ENCODE measurements at places on chromosomes 6 and 20. TPM values are rescaled to one million over a fixed set of nuclear protein-coding genes. Genes with fewer than 3 reads are reported as not detected.
A peak's percentile ranks its signal among the peaks of the same experiment; 100 is the strongest.

MEI4 gene
- not detected for total RNA-seq

CYP21A2 gene
- total RNA-seq: 0.36 TPM

CRIP3 gene
- total RNA-seq: 2.0 TPM

LAMA2 gene
- total RNA-seq: 0.05 TPM

CCN5 gene
- total RNA-seq: not detected

DPPA5 gene
- not detected for total RNA-seq

PNPLA1 gene
- not detected for total RNA-seq

SAYSD1 gene
- total RNA-seq: 18.7 TPM

BPI gene
- total RNA-seq: 0.14 TPM

EIF6 gene
- total RNA-seq: 25.8 TPM

ECT2L gene
- not detected for total RNA-seq

MAS1 gene
- total RNA-seq: not detected

APOM gene
- total RNA-seq: 4.6 TPM

- no peaks in the 10 kb centered on the region for H3K4me1 ChIP-seq
- DNase-seq: no peak
- H3K27ac ChIP-seq: no peak overlapping the region
- peaks cover 7% of the 10 kb centered on the region for H3K36me3 ChIP-seq
- no peaks in the 10 kb centered on the region for H3K27me3 ChIP-seq
Measured at GRCh38 chr20:43541214-43541613, 17.6 kb upstream of the SGK2 start.

DNA sequence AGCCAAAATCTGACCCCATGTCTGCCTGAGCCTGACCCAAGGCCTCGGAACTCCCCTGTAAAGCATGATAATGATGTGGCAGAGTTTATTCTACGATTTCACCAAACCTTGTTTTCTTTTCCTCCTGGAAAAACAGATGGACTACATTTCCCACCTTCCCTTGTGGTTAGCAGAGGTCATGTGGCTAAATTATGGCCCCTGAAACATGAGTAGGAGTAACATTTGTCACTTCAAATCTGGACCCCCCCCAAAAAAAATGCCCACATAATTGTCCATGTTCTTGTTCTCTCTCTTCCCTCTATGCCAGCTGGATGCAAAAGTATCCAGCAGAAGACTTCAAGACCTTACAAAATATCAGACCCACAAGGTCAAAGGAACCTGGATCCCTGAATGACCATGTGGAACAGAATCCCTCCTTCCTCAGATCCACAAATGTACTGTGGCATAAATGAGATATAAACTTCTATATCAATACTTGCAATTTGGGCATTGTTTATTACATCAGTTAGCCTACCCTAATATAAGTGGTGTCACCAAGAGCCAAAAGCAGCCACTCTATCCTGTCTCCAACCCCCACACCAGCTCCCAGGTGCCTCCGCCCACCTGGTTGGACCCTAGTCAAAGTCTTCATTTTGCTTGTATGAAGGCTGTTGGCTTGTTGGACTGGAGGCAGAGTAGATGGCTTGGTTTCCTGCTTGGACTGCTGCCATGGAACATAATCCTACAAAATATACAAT, 1.4 kb downstream of the C20orf96 start:
- H3K27me3 ChIP-seq: no peaks in the 10 kb centered on the region
- H3K4me1 ChIP-seq: peaks cover 21% of the 10 kb centered on the region
- H3K36me3 ChIP-seq: no peaks in the 10 kb centered on the region
- H3K27ac ChIP-seq: no peak overlapping the region
- H3K4me3 ChIP-seq: no peak overlapping the region

GRCh38 chr20:57559289-57559634, 1.6 kb upstream of the PCK1 start:
- H3K27ac ChIP-seq: no peak overlapping the region
- H3K27me3 ChIP-seq: no peaks in the 10 kb centered on the region
- DNase-seq: no peak
- H3K36me3 ChIP-seq: no peaks in the 10 kb centered on the region

GRCh38 chr6:28105245-28105639, 19.2 kb upstream of the ZSCAN16 start:
- no peaks in the 10 kb centered on the region for H3K36me3 ChIP-seq
- H3K4me1 ChIP-seq: peaks cover 10% of the 10 kb centered on the region
- peak overlapping the region; percentile 74 for H3K4me3 ChIP-seq
- peak; percentile 13 for DNase-seq

GRCh38 chr6:21102624-21103023, 490.9 kb upstream of the SOX4 start:
- no peak overlapping the region for H3K27ac ChIP-seq
- no peaks in the 10 kb centered on the region for H3K36me3 ChIP-seq
- no peaks in the 10 kb centered on the region for H3K27me3 ChIP-seq
- H3K4me3 ChIP-seq: no peak overlapping the region

- DNase-seq: no peak
- H3K4me1 ChIP-seq: peaks cover 10% of the 10 kb centered on the region
- H3K27ac ChIP-seq: no peak overlapping the region
- H3K27me3 ChIP-seq: no peaks in the 10 kb centered on the region
Measured at GRCh38 chr6:136728033-136728939, 64.0 kb downstream of the MAP3K5 start.

DNA sequence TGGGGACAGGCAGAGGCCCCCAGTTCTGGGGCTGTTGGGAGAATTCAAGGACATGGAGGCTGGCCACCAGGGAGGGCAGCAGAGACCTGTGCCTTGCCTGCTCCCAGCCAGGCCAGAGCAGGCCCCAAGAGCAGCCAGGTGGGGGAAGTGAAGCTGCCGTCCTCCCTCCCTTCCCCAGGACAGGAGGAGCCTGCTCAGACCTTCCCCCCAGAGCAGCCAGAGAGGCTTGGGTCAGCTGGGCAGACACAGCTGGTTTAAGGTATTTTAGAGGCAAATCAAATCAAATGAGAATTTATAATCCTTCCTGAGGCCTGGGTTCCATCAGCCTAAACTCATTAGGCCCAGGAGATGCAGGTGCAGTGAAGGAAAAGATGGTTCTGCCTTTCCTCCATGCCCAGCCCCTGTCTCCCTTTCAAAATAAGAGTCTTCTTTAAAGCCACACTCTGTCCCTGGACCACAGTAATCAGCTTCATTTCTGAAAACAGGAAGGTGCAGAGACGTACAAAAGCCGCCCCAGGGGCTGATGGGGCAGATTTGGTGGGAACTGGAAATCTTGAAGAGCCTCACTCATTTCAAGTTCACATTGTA, 21.7 kb downstream of the BMP7 start:
- no peak overlapping the region for H3K27ac ChIP-seq
- no peaks in the 10 kb centered on the region for H3K36me3 ChIP-seq
- H3K4me1 ChIP-seq: no peaks in the 10 kb centered on the region
- H3K4me3 ChIP-seq: no peak overlapping the region

DNA sequence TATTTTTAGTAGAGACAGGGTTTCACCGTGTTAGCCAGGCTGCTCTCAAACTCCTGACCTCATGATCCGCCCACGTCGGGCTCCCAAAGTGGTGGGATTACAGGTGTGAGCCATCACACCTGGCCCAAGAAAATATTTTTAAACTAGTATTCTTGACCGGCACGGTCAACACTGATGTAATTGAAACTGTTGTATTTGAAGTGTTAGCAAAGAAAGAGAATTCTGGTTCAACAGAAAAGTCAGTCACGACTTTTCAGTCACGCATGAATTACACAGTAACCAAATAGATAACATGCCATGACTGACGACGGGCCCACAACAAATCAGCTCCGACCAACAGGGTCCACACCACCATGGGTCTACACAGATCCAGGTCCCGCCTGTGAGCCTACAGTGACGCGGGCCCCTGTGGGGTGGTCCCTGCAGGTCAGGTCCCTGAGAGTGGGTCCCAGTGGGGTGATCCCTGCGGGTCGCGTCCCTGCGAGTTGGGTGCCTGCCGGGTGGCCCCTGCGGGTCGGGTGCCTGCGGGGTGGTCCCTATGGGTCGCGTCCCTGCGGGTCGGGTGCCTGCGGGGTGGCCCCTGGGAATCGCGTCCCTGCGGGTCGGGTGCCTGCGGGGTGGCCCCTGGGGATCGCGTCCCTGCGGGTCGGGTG, 1.0 kb downstream of the GMEB2 start:
- H3K36me3 ChIP-seq: peaks cover 4% of the 10 kb centered on the region
- peaks cover 42% of the 10 kb centered on the region for H3K4me1 ChIP-seq
- H3K27me3 ChIP-seq: no peaks in the 10 kb centered on the region
- peak; percentile 9 for DNase-seq
- peak overlapping the region; percentile 48 for H3K4me3 ChIP-seq

DNA sequence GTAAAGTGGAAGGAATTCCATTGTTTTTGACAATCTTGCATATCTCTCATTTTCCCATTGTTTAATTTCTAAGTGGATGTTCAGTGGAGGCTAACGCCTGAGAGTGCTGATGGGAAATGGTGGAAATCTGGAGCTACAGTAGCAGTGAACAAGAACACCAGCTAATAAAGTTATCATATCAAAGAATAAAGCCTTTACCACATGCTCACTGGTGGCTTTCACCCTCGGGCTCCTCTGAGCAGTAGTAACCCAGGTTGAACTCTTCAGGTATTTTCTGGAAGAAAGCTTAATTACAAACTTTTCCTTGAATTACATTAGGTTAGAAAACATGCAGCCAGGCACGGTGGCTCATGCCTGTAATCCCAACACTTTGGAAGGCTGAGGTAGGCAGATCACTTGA, 10.4 kb upstream of the ACAT2 start:
- H3K4me1 ChIP-seq: no peaks in the 10 kb centered on the region
- H3K36me3 ChIP-seq: peaks cover 93% of the 10 kb centered on the region
- H3K4me3 ChIP-seq: no peak overlapping the region
- H3K27me3 ChIP-seq: no peaks in the 10 kb centered on the region
- no peak overlapping the region for H3K27ac ChIP-seq
- no peak for DNase-seq

DNA sequence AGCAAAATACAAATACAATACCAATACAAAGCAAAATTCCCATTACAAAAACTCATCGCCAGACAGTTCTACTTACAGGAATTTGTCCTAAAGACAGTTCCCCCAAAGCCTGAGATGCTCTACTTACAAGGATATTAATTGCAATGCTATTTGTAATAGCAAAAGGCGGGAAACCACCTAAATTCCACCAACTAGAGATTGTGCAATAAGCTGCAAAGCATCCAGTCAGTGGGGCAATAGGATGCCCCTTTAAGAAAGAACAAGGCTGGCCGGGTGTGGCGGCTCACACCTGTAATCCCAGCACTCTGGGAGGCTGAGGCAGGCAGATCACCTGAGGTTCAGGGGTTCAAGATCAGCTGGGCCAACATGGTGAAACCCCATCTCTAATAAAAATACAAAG, 39.1 kb downstream of the FAM209B start:
- H3K4me1 ChIP-seq: no peaks in the 10 kb centered on the region
- no peaks in the 10 kb centered on the region for H3K27me3 ChIP-seq
- no peaks in the 10 kb centered on the region for H3K36me3 ChIP-seq
- H3K4me3 ChIP-seq: no peak overlapping the region

GRCh38 chr6:118921084-118921483, 13.9 kb downstream of the MCM9 start:
- H3K36me3 ChIP-seq: peaks cover 68% of the 10 kb centered on the region
- H3K4me1 ChIP-seq: no peaks in the 10 kb centered on the region
- no peak for DNase-seq
- no peaks in the 10 kb centered on the region for H3K27me3 ChIP-seq
- no peak overlapping the region for H3K4me3 ChIP-seq
- no peak overlapping the region for H3K27ac ChIP-seq

- no peaks in the 10 kb centered on the region for H3K27me3 ChIP-seq
- H3K27ac ChIP-seq: no peak overlapping the region
- no peak overlapping the region for H3K4me3 ChIP-seq
- H3K36me3 ChIP-seq: no peaks in the 10 kb centered on the region
- DNase-seq: no peak
Measured at GRCh38 chr6:74091136-74091793, 395.3 kb downstream of the CD109 start.

GRCh38 chr6:6709106-6709505, 120.6 kb downstream of the LY86 start:
- DNase-seq: no peak
- H3K4me3 ChIP-seq: no peak overlapping the region
- no peaks in the 10 kb centered on the region for H3K36me3 ChIP-seq
- peaks cover 18% of the 10 kb centered on the region for H3K4me1 ChIP-seq

- H3K27ac ChIP-seq: no peak overlapping the region
- no peaks in the 10 kb centered on the region for H3K27me3 ChIP-seq
- DNase-seq: no peak
- no peaks in the 10 kb centered on the region for H3K4me1 ChIP-seq
- no peak overlapping the region for H3K4me3 ChIP-seq
Measured at GRCh38 chr6:703552-703951, 10.6 kb upstream of the EXOC2 start.

DNA sequence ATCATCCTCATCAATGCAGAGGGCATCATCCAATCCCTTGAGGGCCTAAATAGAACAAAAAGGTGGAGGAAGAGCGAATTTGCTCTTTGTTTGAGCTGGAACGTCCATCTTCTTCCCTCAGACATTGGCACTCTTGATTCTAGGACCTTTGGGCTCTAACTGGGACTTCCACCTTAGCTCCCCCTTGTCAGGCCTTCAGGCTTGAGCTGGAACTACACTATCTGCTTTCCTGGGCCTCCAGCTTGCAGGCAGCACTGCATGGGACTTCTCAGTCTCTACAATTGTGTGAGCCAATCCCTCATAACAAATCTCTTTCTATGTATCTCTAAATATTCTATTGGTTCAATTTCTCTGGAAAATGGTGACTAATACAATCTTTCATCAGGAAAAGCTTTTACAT, 155.4 kb downstream of the MCHR2 start:
- no peak overlapping the region for H3K4me3 ChIP-seq
- H3K27me3 ChIP-seq: no peaks in the 10 kb centered on the region
- H3K4me1 ChIP-seq: no peaks in the 10 kb centered on the region

- DNase-seq: no peak
- H3K4me3 ChIP-seq: no peak overlapping the region
- no peak overlapping the region for H3K27ac ChIP-seq
Measured at GRCh38 chr20:16541226-16541625, 32.0 kb downstream of the KIF16B start.

DNA sequence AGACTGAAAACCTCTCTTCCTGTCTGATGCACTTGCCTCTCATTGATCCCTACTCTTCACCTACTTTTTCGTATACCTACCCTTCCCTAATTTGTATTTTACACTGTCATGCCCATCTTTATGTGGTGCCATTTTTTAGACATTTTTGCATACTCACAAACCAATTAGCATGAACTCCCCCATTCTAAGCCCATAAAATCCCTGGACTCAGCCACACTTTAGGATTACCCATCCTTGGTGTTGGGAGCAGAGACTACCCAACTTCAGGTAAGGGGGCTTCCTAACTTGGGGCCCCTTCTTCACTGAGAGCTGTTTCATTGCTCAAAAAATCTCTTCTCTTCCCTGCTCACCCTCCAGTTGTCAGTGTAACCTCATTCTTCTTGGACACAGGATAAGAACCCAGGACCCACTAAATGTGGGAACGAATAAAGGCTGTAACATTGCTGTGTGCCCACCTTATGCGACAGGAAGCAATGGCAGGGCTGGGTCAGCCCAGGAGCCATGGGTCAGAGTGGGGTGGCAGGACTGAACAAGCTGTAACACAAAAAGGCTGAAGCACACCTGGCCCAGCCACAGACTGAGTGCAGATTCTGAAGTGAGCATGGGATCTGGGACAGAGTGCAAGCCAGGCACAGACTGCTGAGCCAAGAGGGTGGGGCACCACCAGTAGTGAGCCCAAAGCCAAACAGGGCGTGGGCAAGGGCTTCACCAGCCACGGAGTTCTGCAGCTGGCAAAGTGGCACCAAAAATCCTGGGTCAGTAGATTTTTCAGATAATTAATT, 789.1 kb upstream of the HS3ST5 start:
- no peaks in the 10 kb centered on the region for H3K27me3 ChIP-seq
- no peak overlapping the region for H3K27ac ChIP-seq
- no peaks in the 10 kb centered on the region for H3K4me1 ChIP-seq
- DNase-seq: no peak
- H3K36me3 ChIP-seq: no peaks in the 10 kb centered on the region

GRCh38 chr6:109799129-109799528, 108.0 kb downstream of the FIG4 start:
- no peak overlapping the region for H3K27ac ChIP-seq
- H3K27me3 ChIP-seq: no peaks in the 10 kb centered on the region
- H3K36me3 ChIP-seq: peaks cover 6% of the 10 kb centered on the region
- no peak overlapping the region for H3K4me3 ChIP-seq
- DNase-seq: no peak
- no peaks in the 10 kb centered on the region for H3K4me1 ChIP-seq

Data from CD4-positive, alpha-beta T cell (primary cell).